ENCODE measurements at places on chromosomes 2 and 18.

DNA sequence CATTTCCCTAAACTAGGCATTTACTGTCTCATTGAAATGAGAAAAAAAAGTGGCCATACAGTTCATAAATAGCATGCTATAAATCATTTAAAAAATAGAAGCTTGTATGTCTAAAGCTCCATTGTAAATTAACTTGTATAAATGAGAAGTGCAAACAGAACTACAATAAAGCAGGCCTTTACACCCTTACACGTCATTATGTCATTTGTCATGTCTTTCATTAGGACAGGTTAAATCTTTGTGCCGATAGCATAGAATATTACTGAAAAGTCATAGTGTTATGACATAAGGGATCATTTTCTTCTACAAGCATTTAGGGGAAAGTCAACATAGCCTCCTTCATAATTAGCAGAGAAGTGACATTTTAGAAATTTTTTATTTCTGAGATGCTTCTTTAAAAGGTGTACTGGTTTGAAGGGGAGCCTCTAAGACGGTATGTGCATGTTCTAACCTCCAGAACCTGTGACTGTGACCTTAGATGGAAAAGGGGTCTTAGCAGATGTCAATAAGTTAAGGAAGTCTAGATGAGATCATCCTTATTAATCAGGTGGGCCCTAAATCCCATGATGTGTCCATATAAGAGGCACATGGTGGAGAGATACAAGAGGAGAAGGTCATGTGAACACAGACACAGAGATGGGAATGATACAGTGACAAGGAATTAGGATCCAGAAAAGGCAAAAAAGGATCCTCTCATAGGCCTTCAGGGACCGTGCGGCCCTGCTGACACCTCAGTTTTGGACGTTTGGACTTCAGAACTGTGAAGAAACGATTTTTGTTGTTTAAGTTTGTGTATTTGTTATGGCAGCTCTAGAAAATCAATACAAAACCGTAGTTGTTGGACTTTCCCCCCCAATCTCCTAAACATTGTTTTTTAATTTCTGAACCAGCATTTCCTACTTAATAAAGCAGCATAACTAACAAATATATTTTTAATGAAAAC, 863.7 kb downstream of the MBD2 start:
- DNase-seq = no peak

DNA sequence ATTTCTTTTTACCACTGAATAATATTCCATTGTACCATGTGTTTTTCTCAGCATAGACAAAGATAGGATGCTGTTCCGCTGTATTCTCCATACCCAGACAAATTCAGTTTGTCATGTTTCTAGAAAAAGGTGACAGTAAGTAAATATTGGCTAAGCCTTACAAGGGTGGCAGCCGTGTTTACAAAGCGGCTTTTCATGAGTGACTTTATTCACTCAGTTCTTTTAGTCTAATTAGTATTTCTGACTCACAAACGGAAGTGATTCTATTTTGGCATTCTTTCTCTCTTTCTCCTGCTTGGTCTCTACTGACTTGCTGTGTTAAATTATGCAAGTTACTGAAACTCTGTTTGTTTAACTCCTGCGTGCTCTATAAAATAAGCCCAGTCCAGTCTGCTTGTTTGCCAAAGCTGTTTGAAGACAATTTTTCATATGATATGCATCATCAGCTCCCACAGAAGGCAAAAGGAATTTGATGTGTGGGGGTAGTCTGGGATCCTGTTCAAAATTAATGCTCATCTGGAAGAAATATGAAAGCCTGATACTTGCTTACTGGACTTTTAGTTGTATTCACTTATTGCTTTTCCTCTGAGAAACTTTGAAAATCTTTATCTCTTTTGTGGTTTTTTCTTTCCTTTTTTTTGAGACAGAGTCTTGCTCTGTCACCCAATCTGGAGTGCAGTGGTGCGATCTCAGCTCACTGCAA, 2.3 kb upstream of the PLEKHH2 start:
- DNase-seq = peak; percentile 10

- DNase-seq = peak; percentile 31
Measured at GRCh38 chr2:62149708-62150107, 46.2 kb upstream of the B3GNT2 start.

DNA sequence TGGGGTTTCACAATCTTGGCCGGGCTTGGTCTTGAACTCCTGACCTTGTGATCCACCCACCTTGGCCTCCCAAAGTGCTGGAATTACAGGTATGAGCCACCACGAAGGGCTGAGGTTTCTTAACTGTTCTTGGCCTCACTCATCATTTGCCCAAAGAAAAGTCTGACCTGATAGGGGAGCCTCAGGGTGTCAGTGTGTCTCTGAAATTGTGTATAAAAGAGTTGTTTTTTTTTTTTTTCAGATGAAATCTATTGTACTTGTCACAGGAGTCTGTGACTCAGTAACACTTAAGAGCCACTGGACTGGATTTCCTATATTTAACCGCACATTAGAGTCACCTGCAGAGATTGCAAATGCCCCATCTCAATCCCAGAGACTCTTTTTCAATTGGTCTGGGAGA, 16.9 kb downstream of the PMAIP1 start:
- DNase-seq = no peak

GRCh38 chr2:113276216-113276760, 2.4 kb downstream of the PAX8 start:
- no peak for DNase-seq

- no peak for DNase-seq
Measured at GRCh38 chr18:49111191-49111988, 160.6 kb upstream of the SMAD7 start.

DNA sequence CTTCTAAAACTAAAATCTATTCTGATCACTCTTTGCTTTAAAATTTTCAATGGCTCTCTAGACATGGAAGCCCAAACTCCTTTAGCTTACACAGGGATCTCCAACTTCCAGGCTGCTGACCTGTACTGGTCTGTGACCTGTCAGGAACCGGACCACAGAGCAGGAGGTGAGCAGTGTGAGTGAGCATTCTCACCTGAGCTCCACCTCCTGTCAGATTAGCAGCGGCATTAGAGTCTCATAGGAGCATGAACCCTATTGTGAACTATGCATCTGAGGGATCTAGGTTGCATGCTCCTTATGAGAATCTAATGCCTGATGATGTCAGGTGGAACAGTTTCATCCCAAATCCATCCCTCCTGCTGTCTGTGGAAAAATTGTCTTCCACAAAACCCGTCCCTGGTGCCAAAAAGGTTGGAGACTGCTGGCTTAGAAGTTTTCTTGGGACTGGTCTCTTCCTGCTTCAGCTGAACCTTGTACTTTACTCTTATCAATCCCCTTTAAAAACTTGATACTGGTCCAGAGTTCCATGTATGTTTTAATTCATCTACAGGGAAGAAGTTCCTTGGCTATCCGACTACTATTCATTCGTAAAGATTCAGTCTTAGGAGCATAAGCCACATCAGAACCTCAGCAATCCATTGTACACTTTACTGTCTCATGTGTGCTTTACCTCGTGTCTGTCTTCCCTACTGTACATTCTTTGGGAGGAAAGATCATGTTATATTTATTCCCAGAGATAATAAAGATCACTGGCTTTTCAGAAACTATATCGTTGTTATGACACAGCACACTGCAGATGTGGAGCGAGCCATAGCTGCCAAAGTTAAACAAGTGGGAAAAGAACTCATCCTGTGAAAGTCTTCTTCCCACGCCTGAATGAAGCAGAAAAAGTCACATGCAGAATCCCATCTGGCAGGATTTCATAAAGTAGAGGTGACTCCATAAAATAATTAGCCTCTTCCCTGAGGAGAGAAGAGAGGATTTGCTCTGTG, 183.8 kb downstream of the LRATD1 start:
- DNase-seq = no peak

- no peak for DNase-seq
Measured at GRCh38 chr2:8602809-8603208, 79.0 kb upstream of the ID2 start.

- DNase-seq = no peak
Measured at GRCh38 chr2:142989273-142990204, 112.1 kb downstream of the KYNU start.

- DNase-seq = no peak
Measured at GRCh38 chr2:26035090-26035743, 1.3 kb downstream of the RAB10 start.

DNA sequence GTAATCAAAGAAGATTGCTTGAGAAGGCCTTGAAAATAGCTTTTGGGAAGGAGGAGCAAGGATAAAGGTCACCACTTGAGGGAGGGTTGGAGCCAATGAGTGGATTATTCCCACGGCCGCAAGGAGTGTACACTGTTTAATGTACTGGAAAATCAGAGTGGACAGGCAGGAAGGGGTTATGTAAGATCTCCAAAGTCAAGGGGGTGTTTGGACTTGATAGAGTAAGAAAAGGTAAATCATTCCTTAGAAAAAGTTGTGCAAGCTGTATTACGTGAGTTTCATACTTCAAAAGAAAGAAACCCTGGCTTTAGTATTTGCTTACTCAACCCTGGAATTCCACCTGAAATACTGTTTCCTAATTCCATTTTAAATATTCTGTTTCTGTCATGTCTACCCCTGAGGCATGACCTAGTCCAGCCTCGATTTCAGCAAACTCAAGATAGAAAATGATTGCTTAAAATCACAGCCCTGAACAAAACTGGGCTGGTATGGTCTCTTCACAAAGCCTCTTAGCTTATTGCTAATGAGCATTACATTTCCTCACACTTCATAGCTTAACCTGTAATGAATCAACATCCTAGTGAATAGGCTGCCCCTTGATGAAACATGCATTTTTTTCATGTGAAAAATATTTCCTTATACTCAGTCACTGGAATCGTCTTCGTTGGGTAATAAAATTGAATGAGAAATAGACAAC, 1.1 kb downstream of the MREG start:
- no peak for DNase-seq

- DNase-seq = no peak
Measured at GRCh38 chr2:196992466-196992865, 66.0 kb upstream of the PGAP1 start.

DNA sequence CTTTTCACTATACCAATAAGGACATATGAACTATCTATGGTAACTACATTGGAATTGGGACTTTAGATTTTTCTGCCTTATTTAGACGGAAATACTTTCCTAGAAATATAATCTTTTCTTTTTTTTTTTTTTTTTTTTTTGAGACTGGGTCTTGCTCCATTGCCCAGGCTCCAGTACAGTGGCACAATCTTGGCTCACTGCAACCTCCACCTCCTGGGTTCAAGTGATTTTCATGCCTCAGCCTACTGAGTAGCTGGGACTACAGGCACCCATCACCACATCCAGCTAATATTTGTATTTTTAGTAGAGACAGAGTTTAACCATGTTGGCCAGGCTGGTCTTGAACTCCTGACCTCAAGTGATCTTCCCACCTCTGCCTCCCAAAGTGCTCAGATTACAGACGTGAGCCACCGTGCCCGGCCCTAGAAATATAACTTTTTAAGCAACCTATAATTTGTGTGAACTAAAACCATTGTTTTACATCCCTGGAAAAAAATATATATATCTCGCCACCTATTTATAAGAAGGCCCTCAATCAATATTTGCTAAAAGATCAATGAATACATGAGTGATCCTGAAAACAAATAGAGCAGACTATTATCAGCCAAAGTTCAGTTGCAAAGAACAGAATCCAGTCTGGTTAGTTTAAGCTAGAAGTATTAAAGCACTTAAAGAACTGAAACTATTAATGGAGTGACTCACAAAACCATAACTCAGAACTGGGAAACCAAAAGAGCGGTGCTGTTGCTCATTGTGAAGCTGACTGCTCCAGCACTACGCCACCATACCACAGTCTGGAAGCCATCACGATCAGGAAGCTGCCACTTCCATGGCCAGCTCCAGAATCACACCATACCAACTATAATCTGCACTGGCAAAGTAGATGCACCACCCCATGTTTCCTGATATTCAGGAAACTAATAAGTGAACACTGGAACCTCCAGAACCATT, 8.4 kb upstream of the HNRNPLL start:
- DNase-seq = no peak

Measured in brain pericyte (primary cell).